Cardiac muscle cell (in vitro differentiated cells and primary cell): ENCODE measurements at places on chromosomes 3 and 15. TPM values are rescaled to one million over a fixed set of nuclear protein-coding genes. Genes with fewer than 3 reads are reported as not detected.

Gene IL20RB
- 0.60 and 0.77 TPM in 2 replicates for total RNA-seq

Gene CTSH
- 24.1 and 37.3 TPM in 2 replicates for total RNA-seq

- H3K36me3 ChIP-seq, result no peaks in the 10 kb centered on the region
- no peak overlapping the region for H3K27ac ChIP-seq
- H3K4me3 ChIP-seq, result no peak overlapping the region
- no peak for DNase-seq
These were observed 132.2 kb downstream of the TMCO5A start for GRCh38 chr15:38066612-38067011.

DNA sequence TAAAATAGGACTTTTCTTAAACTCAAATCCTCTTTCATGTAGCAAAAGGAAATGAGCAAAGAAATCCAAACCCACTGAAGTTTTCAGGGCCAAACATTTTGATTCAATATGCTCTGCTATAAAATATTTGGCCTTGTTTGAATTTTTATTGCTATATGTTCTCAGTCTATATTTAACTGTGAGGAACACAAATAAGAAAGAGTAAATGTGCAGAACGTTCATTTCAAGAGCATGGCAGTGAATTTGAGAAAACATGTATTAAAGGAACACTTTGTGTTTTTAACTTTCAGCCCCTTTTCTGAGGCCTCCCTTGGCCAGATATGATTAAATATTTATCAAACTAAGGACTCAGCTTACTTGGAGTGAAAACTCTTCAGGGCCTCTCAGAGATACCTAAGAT lies 124.7 kb upstream of the CCNL1 start:
- H3K27ac ChIP-seq, result no peak overlapping the region
- no peak for DNase-seq
- no peaks in the 10 kb centered on the region for H3K36me3 ChIP-seq

GRCh38 chr15:48451736-48452135 lies 120.5 kb downstream of the DUT start:
- no peaks in the 10 kb centered on the region for H3K27me3 ChIP-seq
- no peak for DNase-seq
- H3K4me1 ChIP-seq, result peaks cover 22% of the 10 kb centered on the region
- no peak overlapping the region for H3K4me3 ChIP-seq
- no peaks in the 10 kb centered on the region for H3K36me3 ChIP-seq
- no peak overlapping the region for H3K27ac ChIP-seq

GRCh38 chr3:69088063-69088462 lies 3.3 kb downstream of the ARL6IP5 start:
- no peak for DNase-seq
- peaks cover 64% of the 10 kb centered on the region for H3K4me1 ChIP-seq
- no peaks in the 10 kb centered on the region for H3K27me3 ChIP-seq
- H3K36me3 ChIP-seq, result no peaks in the 10 kb centered on the region
- peak overlapping the region; percentile 16 for H3K4me3 ChIP-seq

GRCh38 chr3:128082546-128082945 lies 30.3 kb downstream of the SEC61A1 start:
- H3K4me3 ChIP-seq, result no peak overlapping the region
- H3K27ac ChIP-seq, result no peak overlapping the region
- peaks cover 9% of the 10 kb centered on the region for H3K4me1 ChIP-seq
- no peak for DNase-seq

GRCh38 chr3:129001806-129002572 lies 885 bp downstream of the EFCC1 start:
- DNase-seq, result no peak
- H3K36me3 ChIP-seq, result no peaks in the 10 kb centered on the region
- H3K4me3 ChIP-seq, result peak overlapping the region; percentile 37

DNA sequence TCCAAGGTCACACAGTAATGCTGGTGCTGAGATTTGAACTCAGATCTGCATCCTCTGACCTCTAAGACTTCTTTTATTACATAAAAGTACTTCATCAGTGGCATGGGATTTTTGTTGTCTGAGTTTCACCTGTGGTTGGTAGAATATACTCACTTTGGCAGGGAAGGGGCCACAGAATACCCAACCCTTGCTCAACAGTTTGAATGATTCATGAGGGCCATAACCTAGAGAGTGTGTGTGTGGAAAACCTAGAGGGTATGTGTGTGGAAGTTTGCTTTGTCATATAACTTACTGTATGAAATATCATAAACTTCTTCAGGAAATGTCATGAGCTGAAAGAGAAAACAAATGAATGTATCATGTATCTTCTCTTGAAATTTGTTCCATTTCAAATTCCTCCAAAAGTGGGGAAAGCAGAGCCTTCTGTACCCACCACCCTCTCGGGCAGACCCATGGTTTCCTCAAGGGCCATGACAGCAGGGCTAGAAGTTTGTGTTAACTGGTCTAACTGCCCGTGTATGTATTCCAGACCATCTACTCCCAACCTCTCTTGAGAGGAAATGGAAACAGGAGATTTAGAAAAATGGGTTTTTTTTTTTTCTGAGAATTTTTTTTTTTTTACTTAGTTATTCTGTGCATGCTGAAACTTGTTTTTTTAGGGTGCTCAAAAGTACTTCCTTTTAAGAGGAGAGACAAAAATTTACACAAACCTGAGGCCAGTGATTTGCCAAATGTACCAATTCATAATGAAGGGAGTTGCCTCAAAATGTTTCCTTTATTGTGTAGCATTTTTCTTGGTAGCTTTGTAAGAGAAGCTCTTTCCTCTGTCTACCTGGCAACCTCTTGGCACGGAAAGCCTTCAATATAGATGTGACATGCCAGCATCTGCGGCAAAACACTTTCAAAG lies 127.0 kb downstream of the TPRG1 start:
- no peaks in the 10 kb centered on the region for H3K4me1 ChIP-seq
- no peak overlapping the region for H3K4me3 ChIP-seq
- no peak overlapping the region for H3K27ac ChIP-seq
- H3K27me3 ChIP-seq, result no peaks in the 10 kb centered on the region
- no peak for DNase-seq
